ENCODE measurements at places on chromosomes 7 and 10. TPM values are rescaled to one million over a fixed set of nuclear protein-coding genes. Genes with fewer than 3 reads are reported as not detected.

HKDC1 gene
- total RNA-seq, result 0.16 TPM

NXPH1 gene
- not detected for total RNA-seq

RARRES2 gene
- 1.4 TPM for total RNA-seq

PSD gene
- total RNA-seq, result 1.3 TPM

ZFAND2A gene
- total RNA-seq, result 16.6 TPM

EXOSC1 gene
- total RNA-seq, result 50.3 TPM

MGMT gene
- 21.8 TPM for total RNA-seq
